HL-60 (cell line): ENCODE measurements at places on chromosomes 4 and X.
A peak's percentile ranks its signal among the peaks of the same experiment; 100 is the strongest.

- no peak for DNase-seq
Measured at GRCh38 chrX:95791876-95792275, 892.8 kb upstream of the DIAPH2 start.

GRCh38 chr4:85419103-85419502 lies 55.8 kb upstream of the ARHGAP24 start:
- DNase-seq: no peak

GRCh38 chrX:10811111-10811510 lies 190.7 kb upstream of the MID1 start:
- no peak for DNase-seq

DNA sequence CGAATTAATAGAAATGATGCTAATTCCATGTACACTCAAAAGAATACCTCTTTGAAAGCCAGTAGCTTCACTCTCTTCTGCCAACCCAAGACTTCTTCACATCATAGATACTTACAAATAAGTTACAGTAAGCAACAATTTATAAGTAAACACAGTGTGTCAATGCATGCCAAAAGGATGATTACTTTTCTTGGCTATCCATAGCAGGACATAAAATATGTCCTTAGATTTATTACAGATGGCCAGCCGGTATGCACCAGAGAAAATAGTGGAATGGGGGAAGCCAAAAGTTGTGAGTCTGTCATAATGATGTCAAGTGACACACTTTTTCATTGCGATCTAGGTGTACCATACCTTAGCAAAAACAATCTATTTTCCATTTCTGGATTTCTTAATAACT lies 631 bp upstream of the BMX start:
- DNase-seq: no peak

DNA sequence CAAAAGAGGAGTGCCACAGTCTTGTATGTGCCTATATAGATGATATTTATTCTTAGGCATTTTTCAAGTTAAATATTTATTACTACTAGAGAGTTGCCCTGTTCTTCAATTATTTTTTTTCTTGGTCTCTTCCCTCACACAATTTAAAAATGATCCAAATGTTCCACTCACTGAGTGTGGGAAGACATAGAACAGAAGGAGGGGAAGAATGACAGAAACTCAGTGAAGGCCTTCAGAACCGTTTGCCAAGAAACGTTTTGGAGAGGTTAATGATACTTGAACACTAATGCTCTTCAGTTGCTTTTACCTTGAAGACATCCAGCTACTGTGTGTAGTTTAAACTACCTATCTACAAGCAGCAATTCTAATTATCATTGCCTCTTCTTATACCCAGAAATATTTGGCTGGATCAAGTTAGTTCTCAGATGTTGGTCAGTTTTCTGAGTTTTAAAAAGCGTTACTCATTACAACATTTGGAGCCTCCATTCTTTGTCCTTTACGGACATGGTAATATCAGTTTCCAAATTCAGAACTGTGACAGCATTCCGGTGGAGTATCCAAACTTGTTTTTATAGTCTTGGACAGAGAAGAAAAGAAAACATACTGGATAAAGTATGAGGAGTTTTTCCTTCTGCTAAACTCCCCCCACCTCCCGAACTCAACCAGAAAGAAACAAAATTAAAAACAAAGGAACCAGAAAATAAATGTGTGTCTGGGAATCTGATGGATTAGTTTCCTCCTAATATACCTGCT lies 389.7 kb downstream of the SPRY1 start:
- no peak for DNase-seq

DNA sequence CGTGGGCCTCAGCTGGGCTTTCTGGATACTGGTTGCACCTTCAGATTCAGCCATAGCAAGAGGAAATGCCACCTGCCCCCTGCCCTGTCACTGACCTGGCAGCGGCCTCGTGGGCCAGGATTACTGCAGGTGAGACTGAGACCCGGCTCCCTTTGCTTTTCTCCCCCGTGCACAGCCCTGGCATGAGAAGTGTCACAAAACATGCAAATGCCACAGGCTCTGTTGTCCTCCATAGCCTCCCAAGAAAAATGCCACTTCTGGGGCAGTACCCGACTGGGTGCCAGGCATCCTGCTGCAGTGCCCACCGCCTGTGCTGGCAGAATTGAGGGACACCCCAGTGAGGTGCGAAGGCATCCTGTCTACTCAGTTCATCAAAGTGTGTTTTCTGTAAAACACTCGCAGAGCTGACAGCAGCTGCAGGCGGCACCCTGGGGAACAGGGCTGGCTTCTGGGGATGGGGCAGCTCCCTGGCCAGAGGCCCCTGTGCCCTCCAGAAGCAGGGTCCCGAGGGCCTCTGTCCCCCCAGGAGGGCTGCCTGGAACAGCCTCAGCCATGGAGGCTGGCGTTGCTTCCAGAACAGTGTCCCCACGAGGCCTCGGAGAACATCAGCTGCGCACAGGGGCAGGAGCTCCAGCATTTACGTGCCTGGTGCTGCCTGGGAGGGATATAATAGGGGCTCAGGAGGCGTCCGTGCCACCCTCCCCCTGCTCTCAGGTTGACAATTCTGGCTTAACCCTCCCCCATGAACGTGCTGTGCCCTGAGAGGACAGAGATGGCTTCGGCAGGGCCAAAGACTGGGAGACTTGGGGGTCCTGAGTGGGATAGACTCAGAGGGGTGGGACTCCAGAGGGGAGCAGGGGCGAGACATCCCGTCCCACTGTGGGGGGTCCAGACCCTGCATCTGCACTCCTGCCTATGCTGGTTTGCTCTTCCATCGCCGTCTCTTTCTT lies 99.5 kb upstream of the NKX1-1 start:
- DNase-seq: no peak

DNA sequence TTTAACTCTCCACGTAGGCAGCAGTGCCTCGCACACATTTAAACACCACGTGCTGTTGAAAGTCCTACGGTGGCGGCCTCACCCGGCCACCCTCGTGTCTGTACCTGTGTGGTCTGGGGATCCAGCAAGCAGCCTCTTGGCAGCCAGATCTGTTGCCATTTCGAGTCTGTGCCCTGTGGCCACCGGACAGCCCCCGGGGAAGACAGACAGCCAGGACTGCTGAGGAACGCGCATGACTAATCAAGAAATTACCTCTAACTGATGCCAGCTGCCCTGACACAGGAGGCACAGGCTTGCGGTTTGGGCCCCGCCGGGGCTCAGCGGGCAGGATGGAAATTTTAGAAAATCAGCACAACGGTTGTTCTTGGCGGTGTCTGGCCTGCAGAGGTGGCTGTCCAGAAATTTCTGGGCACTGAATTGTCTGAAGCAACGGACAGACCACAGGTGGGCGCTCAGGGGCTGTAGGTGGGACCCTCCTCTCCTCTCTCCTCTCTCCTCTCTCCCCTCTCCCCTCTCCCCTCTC lies 15.6 kb upstream of the ASMTL start:
- DNase-seq: peak; percentile 93

DNA sequence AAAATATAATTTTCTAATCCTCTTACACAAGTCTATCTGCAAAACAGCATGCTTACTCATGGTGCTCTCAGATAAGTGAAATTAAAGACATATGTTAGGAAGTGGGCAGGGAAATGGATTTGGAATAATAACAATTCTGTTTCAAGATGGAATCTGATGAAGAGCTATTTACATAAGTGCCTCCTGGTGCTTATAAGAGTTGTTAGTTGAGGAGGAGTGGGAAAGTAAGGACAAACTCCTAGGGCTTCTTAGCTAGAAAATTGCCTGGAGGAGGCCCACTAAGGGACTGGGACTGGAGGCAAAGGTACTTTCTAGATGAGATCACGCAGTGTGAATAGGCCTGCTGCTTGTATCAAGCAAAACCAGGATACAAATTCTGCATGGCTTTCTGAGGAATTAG lies 939.8 kb downstream of the GLUD2 start:
- no peak for DNase-seq

DNA sequence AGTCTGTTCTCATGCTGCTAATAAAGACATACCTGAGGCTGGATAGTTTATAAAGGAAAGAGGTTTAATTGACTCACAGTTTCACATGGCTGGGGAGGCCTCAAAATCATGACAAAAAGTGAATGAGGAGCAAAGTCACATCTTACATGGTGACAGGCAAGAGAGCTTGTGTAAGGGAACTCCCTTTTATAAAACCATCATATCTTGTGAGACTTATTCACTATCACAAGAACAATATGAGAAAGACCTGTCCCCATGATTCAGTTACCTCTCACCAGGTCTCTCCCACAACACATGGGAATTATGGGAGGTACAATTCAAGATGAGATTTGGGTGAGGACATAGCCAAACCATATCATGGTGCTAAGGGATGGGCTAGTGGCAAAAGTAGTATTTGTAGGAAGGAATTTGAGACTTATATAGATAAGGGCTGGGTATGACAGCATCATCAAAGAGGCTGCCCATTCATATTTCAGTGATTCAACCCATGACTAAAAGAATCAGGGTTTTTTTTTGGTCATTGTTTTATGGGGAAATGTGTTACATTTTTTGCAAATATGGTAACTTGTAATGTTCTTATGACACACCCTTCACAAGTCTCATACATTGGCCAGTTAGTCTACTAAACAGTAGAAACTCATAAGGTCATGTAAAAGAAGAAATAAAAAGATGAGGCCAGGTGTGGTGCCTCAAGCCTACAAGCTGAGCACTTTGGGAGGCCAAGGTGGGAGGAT lies 34.7 kb downstream of the NUP62CL start:
- DNase-seq: no peak

DNA sequence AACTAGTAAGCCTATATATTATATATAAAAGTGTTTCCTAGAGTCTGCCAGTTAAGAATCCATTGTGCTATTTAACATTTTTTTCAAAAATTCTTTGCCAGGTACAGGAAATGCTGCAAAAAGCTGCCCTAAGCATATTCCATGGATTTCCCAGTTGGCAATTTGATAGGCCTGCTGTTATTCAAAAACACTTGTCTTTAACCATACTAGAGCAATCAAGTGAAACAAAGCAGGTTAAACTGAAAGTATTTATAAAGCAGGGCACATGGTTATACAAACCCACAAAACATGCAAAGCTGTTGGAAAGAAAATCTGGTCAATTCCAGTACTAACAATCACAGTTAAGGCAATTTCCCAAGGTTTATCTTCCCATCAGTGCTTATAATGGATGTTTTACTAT lies 159.9 kb downstream of the UNC5C start:
- no peak for DNase-seq

- DNase-seq: no peak
Measured at GRCh38 chr4:97493815-97494518, 649.3 kb downstream of the STPG2 start.

DNA sequence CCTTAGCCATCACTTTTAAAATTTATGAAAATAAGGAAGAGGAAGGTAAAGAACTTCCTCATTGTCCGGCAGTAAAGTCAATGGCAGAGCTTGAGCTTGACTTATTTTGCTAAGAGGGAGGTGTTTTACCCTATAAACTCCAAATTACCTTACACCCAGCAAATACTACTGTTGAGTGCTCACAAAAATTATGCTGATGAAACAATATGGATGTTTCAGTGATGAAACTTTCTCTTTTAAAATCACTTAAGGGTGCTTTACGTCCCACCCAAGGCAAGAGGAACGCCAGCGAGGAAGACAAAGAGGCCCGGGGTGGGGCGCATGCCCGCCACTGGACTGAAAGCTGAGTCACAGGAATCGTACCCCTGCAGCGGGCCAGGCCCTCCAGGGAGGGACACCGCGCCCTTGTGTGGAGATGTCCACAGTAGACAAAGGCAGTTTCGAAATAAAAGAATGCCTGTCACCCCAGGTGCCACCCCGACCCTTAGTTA lies 560 bp upstream of the TMSB4X start:
- DNase-seq: no peak

- no peak for DNase-seq
Measured at GRCh38 chr4:28443801-28444412, 1583.3 kb downstream of the STIM2 start.

GRCh38 chr4:140109292-140109691 lies 44.7 kb downstream of the MAML3 start:
- DNase-seq: no peak

DNA sequence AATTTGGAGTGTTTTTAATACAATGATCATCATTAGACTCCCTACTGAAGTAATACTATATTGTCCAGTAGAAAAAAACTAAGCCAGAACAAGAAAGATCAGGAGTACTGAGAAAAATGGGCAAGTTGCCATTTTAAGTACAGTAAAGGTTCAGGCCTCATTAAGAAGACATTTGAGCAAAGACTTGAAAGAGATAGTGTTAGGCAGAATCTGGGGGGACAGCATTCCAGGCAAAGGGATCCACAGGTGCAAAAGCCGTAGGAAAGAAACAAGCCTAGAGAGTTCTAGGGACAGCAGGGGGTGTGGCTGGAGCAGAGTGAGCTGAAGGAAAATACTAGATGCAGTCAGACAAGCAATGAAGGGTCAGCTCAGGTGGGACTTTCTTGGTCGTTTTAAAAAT lies 58.1 kb upstream of the INTU start:
- DNase-seq: no peak

DNA sequence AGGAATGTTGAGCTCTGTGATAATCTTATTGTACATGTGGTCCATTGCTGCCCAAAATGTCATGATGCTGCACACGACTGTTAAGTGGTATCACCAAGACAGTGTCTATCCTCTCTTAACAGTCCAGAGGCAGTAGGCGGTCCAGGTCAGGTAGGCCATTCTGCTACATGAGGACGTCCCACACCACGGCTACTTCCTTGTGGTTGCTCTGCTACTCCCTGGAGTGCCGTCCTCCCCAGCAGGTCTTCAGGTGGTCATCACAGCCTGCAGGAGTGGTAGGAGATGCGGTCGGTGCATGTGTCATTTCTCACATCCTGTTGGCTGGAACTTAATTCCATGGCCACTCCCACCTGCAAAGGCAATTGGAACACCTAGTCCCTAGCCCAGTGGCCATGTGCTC lies 11.5 kb upstream of the STK32B start:
- no peak for DNase-seq

DNA sequence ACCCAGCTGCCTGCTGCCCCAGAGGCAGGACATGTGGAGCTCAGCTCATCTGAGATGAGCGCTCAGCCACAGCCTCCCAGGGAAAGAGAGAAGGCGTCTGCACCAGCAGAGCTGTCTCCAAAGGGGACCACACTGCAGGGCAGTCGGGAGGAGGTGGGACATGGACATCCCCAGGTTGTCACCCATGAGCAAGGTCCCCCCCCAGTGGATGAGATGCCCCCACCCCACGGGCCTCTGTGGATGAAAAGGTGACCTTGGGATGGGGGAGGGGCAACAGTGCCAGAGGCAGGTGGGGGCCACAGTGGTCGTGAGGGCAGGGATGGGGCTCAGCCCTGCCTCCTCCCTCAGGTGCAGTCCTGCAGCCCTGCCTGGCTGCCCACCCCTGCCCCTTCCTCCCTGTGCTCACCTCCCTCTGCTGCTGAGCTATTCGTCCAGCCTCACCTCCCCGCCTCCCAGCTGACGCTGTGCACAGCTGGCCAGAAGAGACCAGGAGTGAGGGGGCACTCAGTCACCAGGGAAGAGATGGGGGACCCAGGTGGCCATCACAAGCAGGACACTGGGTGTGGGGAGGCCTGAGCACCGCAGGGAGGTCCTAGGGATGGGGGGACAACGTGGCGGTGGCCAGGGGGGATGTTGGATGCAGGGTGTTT lies 9.3 kb downstream of the NKX1-1 start:
- DNase-seq: no peak

GRCh38 chr4:10455133-10455532 lies 2.1 kb downstream of the ZNF518B start:
- no peak for DNase-seq

GRCh38 chrX:23911126-23911835 lies 3.5 kb downstream of the CXorf58 start:
- no peak for DNase-seq

GRCh38 chr4:127425851-127426250 lies 206.9 kb upstream of the INTU start:
- DNase-seq: no peak

GRCh38 chrX:154739952-154740465 lies 10.9 kb downstream of the GAB3 start:
- no peak for DNase-seq
